Right cardiac atrium (tissue), 5 donors: ENCODE measurements at places on chromosomes 3 and 15. TPM values are rescaled to one million over a fixed set of nuclear protein-coding genes. Genes with fewer than 3 reads are reported as not detected.

Gene SEMA3G
- 13.1 TPM for total RNA-seq

- no peak for DNase-seq
Measured at GRCh38 chr3:88150806-88151205, 1.0 kb downstream of the C3orf38 start.

GRCh38 chr3:45754461-45754860, 41.9 kb downstream of the SLC6A20 start:
- no peak for DNase-seq

GRCh38 chr3:171556574-171557145, 96.5 kb upstream of the TNIK start:
- DNase-seq = no peak

Gene ZNF774
- total RNA-seq = 3.1 TPM

- DNase-seq = peak; percentile 61
Measured at GRCh38 chr3:197912741-197913476, 37.1 kb upstream of the RPL35A start.

Gene SLC12A1
- total RNA-seq = not detected

- DNase-seq = peak; percentile 79
Measured at GRCh38 chr15:76973362-76973743, 21.6 kb upstream of the PSTPIP1 start.

Gene MTHFS
- 18.9 TPM for total RNA-seq

Gene CNTN3
- total RNA-seq = 6.3 TPM

Gene C3orf85
- total RNA-seq = not detected

DNA sequence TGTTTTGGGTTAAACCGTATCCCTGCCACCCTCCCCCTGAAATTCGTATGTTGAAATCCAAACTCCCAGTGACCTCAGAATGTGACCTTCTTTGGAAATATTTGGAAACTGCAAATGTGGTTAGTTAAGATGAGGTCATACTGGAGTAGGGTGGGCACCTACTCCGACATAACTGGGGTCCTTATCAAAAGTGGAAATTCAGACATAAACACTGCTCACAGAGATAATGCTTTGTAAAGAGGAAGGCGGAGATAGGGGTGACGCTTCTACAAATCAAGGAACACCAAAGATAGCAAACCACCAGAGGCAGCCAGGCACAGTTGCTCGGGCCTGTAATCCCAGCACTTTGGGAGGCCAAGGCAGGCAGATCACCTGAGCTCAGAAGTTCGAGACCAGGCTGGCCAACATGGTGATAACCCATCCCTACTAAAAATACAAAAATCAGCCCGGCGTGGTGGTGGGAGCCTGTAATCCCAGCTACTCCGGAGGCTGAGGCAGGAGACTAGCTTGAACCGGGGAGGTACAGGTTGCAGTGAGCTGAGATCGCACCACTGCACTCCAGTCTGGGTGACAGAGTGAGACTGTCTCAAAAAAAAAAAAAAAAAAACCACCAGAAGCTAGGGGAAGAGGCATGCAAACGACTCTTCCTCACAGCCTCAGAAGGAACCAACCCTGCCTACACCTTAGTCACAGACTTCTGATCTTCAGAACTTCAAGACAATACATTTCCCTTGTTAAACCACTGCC, 51.1 kb upstream of the CHD2 start:
- DNase-seq = no peak

DNA sequence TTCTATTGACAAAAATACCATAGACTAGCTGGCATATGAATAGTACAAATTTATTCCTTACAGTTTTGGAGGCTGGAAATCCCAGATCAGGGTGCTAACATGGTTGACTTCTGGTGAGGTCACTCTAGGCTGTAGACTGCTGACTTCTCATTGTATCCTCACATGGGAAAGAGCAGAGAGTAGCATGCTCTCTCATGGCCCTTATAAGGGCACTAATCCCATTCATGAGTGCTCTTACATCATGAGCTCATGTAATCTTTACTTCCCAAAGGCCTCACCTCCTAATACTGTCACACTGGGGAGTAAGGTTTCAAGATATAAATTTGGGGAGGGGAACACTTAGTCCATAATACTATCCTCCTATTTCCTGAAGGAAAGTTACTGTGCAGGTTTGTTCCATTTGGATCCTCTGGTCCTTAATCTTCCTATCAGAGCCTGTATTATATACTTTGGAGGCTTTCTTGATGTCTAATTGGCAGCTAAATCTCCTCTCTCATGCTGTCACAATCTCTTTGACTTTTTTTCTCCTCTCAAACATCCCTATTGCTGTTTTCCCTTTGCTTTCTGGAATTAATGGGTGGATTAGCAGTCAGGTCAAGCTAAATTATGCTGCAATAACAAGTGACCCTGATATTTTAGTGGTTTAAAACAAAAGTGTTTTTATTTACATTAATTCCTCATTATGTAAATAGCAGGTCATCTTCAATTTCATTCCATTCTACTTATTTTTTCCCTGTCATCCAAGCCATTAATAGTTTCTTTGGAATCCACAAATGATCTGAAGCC, 23.1 kb upstream of the LEKR1 start:
- no peak for DNase-seq

- DNase-seq = no peak
Measured at GRCh38 chr15:87419344-87419743, 837.2 kb downstream of the NTRK3 start.

Gene SCN5A
- total RNA-seq = 150 TPM

Gene ARPP21
- not detected for total RNA-seq

Gene PARP6
- 39.7 TPM for total RNA-seq

Gene CASR
- total RNA-seq = not detected

Gene SI
- total RNA-seq = not detected

GRCh38 chr3:42894698-42895579, 11.0 kb upstream of the ZNF662 start:
- no peak for DNase-seq

DNA sequence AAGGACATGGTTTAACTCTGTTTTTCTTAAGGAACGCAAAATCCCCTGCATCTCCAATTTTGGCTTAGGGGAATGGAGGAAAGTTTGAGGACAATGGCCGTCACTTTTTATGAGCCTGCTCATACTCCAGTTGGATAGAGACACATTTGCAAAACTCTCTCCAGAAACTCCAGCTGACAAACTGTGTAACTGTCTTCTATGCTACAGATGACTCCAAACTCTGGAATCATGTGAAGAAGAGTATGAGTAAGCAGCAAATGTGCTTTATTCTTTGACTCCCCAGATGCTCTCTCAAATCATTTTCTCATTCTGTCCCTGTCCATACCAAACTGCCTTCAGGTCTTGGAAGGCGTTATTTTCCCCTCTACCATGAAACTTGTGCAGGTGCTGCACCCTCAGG, 226.5 kb upstream of the GPR149 start:
- DNase-seq = no peak

Gene CLASP2
- 65.3 TPM for total RNA-seq

Gene GOLGA6C
- total RNA-seq = not detected

- DNase-seq = peak; percentile 88
Measured at GRCh38 chr15:66650433-66650832, 51.6 kb upstream of the SMAD6 start.
